BJ (cell line): ENCODE measurements at places on chromosomes 12 and 14. TPM values are rescaled to one million over a fixed set of nuclear protein-coding genes. Genes with fewer than 3 reads are reported as not detected.

DIO2 gene
- polyA plus RNA-seq = 70.9 and 81.9 TPM in 2 replicates

- no peak for DNase-seq
These were observed 6.5 kb downstream of the AHNAK2 start for GRCh38 chr14:104971447-104972240.

KRT74 gene
- not detected in 2 replicates for polyA plus RNA-seq

DNA sequence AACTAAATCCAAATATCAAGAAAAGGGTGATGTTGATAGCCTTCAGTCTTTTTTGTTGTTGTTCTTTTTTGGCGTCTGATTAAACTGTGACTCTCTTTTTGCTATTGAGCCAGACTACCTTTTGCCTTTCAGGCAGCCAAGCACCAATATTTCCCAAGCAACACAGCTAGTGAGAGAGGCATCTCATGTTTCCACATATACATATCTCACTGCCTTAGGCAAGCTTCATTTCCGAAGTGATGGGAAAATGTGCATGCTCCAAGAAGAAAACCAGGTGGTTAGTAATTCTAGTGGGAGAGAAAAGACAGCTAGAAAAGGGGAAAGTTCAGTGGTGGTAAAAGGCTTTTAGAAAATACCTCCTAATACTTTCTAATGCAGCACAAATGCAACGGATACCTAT lies 277.7 kb downstream of the TMTC2 start:
- DNase-seq = no peak

DNA sequence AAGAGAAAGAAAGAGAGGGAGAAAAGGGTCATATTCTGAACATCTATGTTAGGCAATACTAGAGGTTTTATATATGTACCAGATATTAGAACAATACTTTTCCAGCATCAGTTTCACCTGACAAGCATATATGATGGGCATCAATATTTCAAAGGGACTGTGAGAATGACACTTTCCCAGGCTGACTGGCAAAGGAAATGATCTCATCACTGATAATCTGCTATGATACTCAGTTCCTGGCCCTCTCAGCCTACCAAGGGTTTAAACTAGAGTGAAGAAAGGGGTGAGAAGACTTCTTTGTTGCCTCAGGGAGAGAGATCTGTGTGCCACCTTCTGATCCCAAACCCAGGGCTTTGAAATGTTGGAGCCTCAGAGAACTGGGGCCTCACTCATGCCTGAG lies 183.5 kb downstream of the TTC8 start:
- no peak for DNase-seq

DTD2 gene
- polyA plus RNA-seq = 16.4 and 20.3 TPM in 2 replicates

PIANP gene
- 0.44 and 0.59 TPM in 2 replicates for polyA plus RNA-seq

DNA sequence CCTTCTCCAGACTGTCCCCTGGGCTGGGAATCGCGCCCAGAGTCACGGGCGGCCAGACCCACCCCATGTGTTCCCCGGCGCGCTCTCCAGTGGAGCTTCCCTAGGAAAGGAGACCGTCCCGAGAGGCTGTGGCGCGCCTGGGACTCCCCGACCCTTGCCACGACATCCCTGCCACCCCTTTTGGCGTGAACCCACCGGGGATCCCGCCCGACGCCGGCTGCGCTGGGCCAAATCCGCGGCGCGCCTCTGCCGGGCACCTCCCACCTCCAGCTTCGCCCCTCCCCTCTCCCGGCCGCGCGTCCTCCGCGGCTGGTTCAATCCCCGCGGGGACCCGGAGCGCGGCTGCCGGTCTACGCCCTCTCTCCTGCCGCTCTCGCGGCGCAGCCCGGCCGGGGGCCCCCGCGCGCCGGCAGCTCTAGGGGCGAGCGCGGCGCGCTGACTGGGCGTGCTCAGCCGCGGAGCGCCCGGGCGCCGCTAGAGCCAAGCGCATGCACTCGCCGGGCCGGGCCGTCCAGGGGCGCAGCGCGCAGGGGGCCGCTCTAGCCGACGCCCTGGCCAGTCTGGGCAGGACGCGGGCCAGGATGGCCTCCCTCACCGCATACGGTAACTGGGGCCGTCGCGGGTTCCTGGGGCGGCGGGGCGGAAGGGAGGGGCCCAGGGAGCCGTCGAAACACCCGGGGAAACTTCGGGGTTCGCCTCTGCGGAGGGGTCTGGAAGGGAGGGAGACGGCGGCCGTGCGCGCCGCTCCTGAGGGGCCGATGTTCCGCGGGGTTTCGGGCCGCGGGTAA lies 77.4 kb upstream of the ANO4 start:
- no peak for DNase-seq

GNB3 gene
- 3.3 and 5.3 TPM in 2 replicates for polyA plus RNA-seq

GRCh38 chr12:69873429-69873828 lies 48.4 kb downstream of the MYRFL start:
- DNase-seq = no peak

- DNase-seq = no peak
These were observed 21.0 kb downstream of the IGF1 start for GRCh38 chr12:102459314-102459713.

- DNase-seq = no peak
These were observed 68.0 kb downstream of the CCDC88C start for GRCh38 chr14:91349481-91350074.

- no peak for DNase-seq
These were observed 31.3 kb downstream of the SLC38A1 start for GRCh38 chr12:46237371-46238045.

GRCh38 chr12:64794305-64794704 lies 30.1 kb upstream of the TBC1D30 start:
- no peak for DNase-seq

GRCh38 chr12:62210422-62210821 lies 49.8 kb upstream of the USP15 start:
- DNase-seq = no peak

MANSC1 gene
- 2.4 and 3.4 TPM in 2 replicates for polyA plus RNA-seq

GRCh38 chr14:40221428-40221827 lies 789.2 kb upstream of the FBXO33 start:
- no peak for DNase-seq

DNA sequence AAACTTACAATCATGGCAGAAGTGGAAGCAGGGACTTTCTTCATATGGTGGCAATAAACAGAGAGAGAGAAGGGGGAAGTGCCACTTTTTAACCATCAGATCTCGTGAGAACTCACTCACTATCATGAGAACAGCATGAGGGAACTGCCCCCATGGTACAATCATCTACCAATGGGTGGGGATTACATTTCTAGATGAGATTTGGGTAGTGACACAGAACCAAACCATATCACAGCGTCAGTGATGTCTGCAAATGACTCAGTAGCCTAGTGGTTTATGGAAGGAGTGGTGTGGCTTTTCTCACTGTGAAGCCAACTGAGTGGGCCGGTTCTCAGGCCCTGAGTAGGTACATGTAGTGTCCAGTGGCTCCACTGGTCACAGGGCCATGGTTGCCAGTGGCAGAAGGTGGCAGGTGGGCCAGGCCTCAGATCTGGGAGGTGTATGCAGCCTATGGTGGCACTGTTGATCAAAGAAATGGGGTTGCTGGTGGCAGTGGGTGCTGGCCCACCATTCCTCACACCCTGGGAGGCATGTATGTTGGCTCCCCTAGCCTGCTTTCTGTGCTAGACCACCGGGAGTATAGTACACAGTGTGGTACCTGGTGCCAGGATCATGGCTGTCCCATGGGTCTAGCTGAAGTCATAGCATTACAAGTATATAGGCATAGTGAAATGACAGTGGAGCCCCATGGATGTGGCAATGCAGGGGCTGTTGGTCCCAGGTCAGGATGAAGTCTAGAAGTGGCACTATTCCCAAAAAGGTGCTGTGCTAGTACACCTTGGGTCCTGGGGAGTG lies 191.9 kb downstream of the NUBPL start:
- DNase-seq = no peak

DNA sequence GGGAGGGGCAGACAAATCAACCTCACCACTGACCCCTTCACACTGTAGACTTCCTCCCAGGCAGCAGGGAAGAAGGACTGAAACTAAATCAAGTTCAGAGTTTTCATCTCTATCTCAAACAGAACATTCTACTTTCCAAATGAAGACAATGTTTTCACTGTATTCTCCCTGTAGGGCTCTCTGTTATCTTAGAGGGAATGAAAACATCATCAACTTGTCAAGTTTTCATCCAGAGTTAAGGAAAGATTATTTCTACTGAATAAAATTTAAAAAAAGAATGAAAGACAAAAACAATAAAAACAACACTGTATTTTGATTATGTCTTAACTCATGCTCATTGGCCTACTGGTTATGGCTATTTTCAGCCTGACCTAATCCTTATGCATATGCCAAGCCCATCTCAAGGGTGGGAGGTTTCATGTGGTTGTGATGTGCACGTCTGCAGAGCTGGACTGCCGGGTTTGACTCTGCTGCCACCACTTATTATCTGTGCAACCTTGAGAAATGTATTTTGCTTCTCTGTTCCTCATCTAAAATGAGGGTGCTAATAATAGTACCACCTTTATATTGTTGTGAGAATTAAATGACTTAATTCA lies 152.0 kb upstream of the AVPR1A start:
- DNase-seq = no peak

DNA sequence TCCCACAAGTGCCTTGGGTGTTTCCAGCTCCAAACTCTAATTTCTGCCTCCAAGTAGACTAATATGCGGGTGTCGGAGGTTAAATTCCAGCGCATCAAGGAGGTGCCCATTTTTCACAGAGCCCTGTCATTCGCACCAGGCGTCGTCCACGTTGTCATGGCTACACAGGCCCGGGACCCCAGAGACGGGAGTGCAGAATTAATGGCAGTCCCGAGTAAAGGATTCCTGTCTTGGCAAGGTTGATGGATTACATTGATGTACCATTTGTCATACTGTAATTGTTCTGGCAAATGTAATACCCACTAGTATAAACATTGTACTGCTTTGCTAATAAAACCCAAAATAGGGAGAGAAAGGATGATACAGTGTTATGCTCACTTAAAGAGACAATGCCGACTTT lies 222.9 kb upstream of the MYL2 start:
- DNase-seq = no peak

DNA sequence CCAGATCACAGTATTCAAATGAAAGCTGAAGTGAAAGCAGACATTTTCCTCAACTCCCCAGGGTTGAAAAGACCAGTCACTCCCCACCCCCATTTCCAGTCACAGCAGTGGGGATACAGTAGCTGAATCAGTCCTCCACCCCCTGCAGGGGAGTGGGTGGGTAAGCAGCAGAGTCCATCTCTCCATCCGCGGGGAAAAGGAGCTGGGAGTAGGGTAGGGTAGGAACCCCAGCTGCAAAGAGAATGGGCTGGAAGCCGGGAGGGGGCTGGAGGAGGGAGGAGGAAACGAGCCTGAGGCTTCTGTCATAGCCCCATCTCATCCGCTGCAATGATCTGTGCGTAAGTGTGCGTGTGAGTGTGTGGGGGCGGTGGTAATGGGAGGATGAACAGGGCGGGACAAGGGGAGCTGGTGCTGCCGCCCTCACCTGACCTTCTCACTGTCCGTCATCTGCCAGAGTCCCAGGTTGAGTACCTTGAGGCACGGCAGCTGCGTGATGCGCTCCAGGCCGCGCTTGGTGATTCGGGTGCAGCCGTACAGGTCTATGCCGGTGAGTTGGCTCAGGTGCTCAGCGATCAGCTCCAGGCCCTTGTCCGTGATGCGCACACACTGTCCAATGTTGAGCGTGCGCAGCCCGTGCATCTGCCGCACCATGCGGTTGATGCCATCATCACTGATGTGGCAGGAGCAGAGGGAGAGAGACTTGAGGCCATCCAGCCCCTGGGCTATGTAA lies 1.8 kb downstream of the FBXL14 start:
- DNase-seq = no peak

KCNA1 gene
- not detected in 2 replicates for polyA plus RNA-seq

DNA sequence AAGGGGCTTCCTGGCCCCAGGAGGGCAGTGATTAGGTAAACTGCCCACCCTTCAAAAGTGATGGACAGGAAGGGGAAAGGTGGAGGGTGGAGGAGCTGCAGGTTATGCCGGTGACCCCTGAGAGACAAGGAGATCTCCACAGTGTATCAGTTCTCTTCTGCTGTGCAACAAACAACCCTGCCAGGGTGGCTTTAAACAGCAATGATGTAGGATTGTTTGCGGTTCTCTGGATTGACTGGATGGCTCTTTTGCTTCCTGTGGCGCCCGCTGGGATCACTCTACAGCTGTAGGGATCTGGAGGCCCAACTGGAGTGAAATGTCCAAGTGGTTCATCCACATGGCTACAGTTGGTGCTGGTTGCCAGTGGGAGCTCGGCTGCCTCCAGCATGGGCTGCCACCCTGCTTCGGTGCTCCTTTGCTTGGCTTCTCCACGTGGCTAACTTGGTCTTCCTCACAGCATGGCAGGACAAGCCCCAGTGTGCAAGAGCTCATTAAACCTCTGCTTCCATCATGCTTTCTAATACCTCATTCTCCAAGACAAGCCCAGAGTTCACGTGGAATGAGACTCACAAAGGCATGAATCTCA lies 8.6 kb upstream of the ANKRD9 start:
- DNase-seq = no peak

PROX2 gene
- not detected in 2 replicates for polyA plus RNA-seq

GRCh38 chr12:10242539-10242938 lies 29.9 kb downstream of the GABARAPL1 start:
- DNase-seq = no peak

- no peak for DNase-seq
These were observed 202.0 kb upstream of the KRR1 start for GRCh38 chr12:75713434-75713833.

RPL10L gene
- not detected in 2 replicates for polyA plus RNA-seq

DNA sequence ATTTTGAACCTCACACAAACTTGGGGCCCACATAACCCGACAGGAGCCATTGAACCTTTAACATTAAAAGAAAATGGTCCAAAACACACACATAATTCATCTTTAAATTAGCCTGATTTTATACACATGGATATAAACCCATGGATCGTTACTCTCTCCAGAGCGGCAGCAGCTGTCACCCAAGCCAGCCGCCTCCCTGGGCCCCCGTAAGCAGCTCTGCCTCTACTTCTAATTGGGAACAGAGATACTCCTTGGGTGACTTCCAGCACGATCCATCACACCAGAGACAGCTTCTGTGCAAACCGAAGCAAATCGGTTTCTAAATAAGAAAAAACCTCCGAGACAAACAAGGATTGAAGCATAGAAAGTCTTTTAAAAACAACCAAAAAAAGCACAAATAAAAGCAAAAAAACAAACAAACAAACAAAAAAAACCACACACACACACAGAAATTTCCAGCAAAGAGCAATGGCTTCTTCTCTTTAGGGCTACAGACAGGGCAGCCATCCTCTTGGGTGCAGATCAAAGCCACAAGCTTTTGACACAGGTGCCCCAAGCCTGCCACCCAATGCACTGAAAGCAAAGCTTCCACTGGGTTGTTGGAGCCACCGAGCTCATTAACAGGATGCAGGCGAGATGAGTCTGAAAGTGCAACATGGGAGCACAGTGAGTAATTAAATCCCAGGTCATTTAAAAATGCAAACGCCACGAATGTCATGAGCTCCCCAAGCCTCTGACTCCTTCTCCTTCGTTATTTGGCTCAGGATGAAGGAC lies 156.9 kb downstream of the DPF3 start:
- peak; percentile 19 for DNase-seq

- no peak for DNase-seq
These were observed 8.7 kb downstream of the POLE2 start for GRCh38 chr14:49679271-49679670.

DNA sequence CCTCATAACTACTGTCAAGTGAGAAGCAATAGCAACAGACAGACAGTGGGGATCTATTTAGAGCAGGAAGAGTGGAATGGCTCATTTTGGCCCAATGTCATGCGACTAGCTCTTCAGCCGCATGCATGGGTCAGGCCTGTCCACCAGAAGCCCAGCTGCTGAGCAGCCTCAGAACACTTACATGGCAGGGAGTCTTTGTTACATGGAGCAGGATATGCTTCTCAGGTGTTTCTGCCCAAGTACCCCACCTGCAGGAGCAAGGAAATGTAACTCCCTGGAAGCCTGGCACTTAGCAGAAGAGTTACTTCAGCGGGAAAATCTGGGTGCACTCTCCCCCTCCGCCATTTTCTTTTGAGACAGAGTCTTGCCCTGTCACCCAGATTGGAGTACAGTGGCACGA lies 73.5 kb upstream of the ARHGAP5 start:
- no peak for DNase-seq

GRCh38 chr12:70919597-70920035 lies 922 bp downstream of the PTPRR start:
- DNase-seq = no peak
